ENCODE measurements at places on chromosomes 1 and 21. TPM values are rescaled to one million over a fixed set of nuclear protein-coding genes. Genes with fewer than 3 reads are reported as not detected.

Gene OR2G6
- not detected for total RNA-seq

Gene CYP4A22
- total RNA-seq: not detected

Gene NEK2
- total RNA-seq: 26.7 TPM

Gene TRIM17
- 1.3 TPM for total RNA-seq

Gene OR6N1
- total RNA-seq: not detected

Gene TACSTD2
- total RNA-seq: not detected

Gene RIMS3
- total RNA-seq: 3.2 TPM

Gene FAM78B
- 0.22 TPM for total RNA-seq

Gene IFNLR1
- total RNA-seq: 2.1 TPM

Gene SLC27A3
- total RNA-seq: 24.3 TPM

Gene TCHH
- total RNA-seq: 0.02 TPM

Gene TNFSF18
- not detected for total RNA-seq

Gene VN1R5
- total RNA-seq: not detected

Gene AMY1C
- total RNA-seq: not detected

Gene CASP9
- total RNA-seq: 19.0 TPM

Gene TMEM52
- total RNA-seq: not detected

Gene PAPPA2
- not detected for total RNA-seq

Gene CLIC6
- not detected for total RNA-seq

Gene CD53
- 554 TPM for total RNA-seq

Gene ANGPTL3
- not detected for total RNA-seq

Gene BACE2
- total RNA-seq: 1.1 TPM

Gene ERICH3
- total RNA-seq: not detected

Gene WNT3A
- total RNA-seq: not detected

Gene C1QTNF12
- 2.5 TPM for total RNA-seq

Gene GPATCH2
- 10.8 TPM for total RNA-seq

Gene TNFAIP8L2
- total RNA-seq: 42.4 TPM

Gene MRPS15
- 91.4 TPM for total RNA-seq

Gene UCHL5
- 36.8 TPM for total RNA-seq

Gene SAMD13
- total RNA-seq: 0.24 TPM

Gene TFF1
- not detected for total RNA-seq

Gene ATP1A2
- not detected for total RNA-seq

Data from activated naive CD4-positive, alpha-beta T cell treated with anti-CD3 and anti-CD28 coated beads, Interleukin-2, amount 10 ng/mL, durations not matched to agents 5 hours and 36 hours (primary cell).